Stimulated activated CD4-positive, alpha-beta T cell treated with anti-CD3 and anti-CD28 coated beads, Interleukin-12 subunit alpha, Interleukin-12 subunit beta, amount 100 ng/mL, for 4 hours (primary cell): ENCODE measurements at places on chromosomes 12 and 14.

- no peak for DNase-seq
Measured at GRCh38 chr12:95262808-95263207, 45.2 kb downstream of the VEZT start.

- no peak for DNase-seq
Measured at GRCh38 chr14:72553161-72553560, 340.7 kb downstream of the DPF3 start.

DNA sequence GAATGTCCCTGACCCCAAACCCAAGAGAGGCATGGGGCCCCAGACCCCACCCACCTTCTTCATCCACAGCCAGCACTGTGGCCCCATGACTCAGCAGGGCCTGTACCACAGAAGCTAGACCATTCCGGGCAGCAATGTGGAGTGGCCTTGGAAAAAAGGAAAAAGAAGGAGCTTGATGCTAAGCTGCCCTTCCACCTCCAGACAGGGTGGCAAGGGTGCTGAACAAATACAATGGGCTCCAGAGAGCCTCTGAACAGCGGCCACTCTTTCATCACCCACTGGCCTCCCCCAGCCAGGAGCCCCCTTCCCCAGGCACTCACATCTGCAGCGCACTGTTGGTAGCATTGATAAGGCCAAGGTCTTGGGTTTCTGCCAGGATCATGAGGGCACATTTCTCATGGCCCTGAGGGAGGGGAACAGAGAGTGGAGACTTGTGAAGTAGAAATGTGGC lies 13.9 kb downstream of the SLC39A5 start:
- DNase-seq = no peak

- peak; percentile 15 for DNase-seq
Measured at GRCh38 chr12:79690638-79691510, at the start of gene PAWR. Gene PAWR (minus strand): TSS chr12:79690964. CDS start chr12:79690244, 720 bp downstream.

GRCh38 chr14:100629696-100630095 lies 42.5 kb upstream of the BEGAIN start:
- DNase-seq = no peak

DNA sequence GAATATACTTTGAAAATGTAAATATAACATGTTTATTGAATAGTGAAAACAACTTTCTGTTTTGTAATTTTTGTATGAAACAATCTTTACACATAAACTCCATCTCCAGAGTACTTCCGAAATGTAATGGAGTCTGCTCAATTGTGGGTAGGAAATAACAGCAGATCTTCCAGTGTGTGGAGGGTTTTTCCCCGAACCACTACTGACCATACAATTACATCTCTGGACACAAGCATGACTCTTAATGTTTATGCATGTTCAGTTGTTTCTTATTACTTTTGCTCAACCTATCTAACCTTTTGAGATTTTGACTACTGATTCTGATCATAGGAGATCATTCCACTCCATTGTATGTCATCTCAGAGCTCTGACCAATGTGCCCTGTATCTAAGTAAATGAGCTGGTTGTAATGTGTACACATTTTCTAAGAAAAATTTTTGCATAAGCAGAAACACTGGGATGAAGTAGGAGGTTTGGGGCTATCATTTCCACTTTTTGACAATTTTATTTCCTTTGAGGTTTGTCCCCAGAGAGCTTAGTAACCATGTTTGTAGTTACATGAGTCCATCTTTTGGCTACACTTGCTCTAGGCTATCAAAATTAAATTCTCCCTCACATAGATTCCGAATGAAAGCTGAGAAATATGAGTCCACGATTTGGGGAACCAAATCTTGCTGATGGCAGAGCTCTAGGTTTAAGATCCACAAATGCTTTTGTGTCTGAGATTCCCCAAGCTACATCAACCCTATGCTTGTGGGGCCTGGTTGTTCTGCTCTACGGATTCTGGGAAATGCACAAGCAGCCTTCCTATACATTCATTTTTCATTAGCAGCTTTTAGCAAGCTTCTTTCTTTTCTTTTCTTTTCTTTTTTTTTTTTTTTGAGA lies 21.4 kb upstream of the CLEC4D start:
- DNase-seq = no peak

GRCh38 chr14:103043257-103044015 lies 13.9 kb downstream of the CDC42BPB start:
- DNase-seq = no peak

DNA sequence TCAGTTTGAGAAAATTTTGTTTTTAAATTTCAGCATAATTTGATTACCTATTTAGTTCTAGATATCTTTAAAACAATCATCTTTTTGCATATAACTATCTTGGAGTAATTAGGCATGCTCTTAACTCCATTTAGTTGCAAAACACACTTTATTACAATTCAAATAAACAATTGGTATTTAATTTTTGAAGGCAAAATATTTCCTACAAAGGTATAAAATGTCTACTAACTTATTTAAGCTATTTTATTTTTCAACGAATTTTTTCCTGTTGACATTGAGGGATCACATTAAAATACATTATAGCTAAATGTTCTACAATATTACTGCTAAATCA lies 8.3 kb downstream of the FOXA1 start:
- no peak for DNase-seq

GRCh38 chr14:71121711-71122110 lies 214.5 kb downstream of the PCNX1 start:
- no peak for DNase-seq

GRCh38 chr12:537772-538171 lies 78.0 kb downstream of the B4GALNT3 start:
- no peak for DNase-seq

GRCh38 chr12:31880340-31880739 lies 78.9 kb upstream of the RESF1 start:
- no peak for DNase-seq

DNA sequence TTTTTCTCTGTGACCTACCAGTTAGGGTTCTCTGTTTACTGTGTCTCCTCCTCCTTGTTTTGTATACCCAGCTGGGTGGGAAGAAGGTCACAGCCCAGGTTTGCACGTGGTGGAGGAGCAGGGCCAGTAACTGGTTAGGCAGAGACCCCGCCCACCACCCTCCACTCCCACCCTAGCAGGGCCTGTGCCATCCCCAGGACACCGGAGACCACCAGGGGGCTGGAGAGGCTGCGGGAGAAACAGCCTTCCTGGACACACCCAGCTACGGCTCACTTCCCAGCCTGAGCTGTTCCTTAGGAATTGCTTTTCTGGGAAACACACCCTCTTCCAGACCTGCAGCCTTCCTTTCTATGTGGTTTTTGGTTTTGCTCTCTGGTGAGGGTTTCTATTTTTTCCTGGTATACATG lies 21.1 kb downstream of the BDKRB2 start:
- no peak for DNase-seq

DNA sequence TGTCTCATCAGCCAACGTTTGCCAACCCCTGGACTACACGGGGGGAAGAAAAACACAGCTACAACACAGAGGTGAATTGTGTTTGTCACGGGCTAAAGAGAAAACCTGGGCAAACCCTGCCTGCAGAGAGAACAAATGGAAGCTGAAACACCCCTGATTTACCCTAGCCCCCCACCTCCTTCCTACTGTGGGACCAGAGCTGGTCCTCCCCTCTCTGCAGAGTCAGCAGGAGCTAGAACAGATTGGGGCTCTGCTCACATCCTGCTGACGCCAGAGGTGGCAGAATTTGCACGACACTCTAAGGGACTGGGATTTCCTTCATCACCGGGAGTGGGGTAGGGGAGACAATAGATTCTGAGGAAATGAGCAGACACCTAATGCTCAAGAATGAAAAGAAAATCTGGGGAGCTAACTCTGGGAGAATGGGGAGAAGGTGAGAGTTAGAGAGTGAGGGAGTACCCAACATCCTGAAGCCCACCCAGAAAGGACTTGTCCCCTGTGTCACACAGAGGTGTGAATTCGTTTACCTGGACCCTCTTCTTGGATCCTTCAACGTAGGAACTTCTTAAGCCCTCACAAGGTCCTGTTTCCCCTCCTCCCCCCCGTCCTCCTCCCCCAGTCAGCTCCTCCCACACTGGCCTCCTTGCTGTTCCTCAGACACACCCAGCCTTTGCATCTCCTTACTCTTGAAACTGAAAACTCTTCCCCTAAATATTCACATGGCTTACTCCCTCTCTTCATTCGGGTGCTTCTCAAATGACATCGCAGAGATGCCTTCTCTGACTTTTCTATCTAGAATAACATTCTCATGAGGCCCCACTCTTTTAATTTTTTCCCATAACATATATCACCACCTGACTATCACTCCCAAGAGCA lies 26.2 kb upstream of the CDKN3 start:
- DNase-seq = no peak

GRCh38 chr14:91509878-91510170 lies 286 bp downstream of the PPP4R3A start:
- DNase-seq = no peak

DNA sequence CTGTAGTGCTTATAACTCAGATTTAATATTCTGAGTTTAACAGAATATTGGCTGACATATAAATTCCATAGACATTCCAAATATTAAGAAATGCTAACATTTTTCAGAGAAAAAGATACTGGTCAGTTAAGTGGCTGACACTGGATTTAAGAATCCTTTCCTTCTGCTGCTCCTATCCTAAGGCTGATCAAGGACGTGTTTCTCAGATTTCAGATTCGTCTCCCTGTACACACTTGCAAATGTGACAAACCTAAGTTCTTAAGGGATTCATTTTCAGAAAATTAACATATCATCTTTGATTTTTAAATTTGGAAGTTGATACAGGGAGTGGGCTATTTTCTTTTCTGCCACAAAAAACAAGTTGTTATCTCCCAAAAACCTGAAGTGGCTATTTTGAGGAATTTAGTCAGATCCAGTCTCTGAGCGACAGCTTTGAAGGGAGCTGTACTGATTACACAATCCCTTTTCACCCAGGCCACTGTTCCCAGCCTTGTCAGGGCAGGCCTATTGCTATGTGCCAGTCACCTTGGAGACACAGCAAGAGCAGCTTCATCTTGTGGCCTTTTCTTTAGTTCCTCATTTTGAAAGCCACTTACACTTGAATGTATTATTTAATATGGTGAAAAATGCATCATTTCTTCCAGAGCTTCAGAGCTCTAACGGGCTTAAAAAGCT lies 370.6 kb downstream of the KCNH5 start:
- DNase-seq = no peak

DNA sequence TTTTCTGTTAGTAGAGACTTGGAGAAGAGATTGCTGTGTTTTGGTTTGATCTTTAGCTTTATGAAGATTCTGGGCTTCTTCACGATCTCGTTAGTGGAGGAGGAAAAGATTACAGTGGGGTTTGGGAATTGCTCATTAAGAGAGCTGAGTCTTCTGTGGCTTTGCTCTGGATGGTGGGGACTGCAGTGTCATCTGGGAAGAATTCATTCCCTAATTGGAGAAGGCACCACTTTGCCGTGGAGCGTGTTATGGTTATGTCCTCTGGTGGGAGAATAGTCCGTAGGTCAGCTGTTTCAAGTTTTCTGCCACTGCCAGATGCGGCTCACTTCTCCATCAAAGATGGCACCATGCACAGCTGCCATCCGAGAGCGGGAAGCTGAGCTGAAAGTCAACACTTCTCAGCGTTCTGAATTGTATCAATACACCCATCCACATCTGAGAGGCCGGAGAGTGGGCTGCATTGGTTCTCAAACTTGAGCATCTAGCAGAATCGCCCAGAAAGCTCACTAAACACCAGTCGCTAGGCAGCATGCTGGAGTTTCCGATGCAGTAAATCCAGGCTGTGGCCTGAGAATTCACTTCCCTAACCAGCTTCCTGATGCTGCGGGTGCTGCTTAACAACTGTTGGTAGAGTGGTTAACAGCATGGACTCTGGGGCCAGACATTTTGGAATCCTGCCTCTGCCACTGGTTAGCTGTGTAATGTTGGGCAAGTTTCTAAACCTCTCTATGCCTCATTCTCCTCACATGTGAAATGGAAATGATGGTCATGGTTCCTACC lies 117.8 kb downstream of the PLXNC1 start:
- DNase-seq = no peak

DNA sequence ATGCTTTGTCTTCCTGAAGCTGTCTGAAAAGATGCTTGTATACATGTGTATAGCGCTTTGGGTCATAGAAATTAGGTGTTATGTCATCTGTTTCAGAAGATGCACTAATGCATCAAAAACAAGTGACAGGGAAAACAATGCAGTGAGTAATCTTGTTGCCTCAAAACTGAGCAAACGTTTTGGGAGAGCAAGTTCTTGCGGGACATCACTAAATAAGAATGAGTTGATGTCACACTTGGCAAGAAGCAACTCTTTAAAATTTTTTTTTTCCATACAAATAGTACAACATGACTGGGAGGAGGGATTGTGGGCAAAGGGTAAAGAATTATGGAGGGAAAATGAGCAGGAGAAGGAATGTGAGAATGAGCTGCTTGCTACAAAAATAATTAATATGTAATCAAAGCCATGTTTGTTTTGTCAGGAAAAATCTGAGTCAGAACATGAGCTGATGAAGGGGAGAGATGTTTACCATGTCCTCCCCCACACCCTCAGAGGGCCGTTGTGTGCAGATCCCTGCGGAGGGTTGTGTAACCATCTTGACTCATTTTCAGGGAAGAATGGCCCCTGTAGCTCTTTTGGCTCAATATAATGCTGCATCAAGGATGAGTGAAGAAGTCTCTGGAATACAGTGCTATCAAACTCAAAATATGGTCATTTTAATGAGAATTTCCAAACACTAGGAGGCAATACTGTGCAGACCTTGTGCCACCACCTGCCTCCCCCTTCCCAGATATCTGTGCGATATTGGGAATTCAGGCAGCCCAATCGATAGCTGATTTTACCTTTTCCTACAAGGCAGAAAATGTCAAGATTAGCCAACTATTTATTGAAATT lies 41.4 kb downstream of the BORCS5 start:
- no peak for DNase-seq

GRCh38 chr12:76242813-76243550 lies 105.2 kb downstream of the BBS10 start:
- DNase-seq = no peak

GRCh38 chr12:104042580-104042979 lies 7.4 kb downstream of the GLT8D2 start:
- no peak for DNase-seq

DNA sequence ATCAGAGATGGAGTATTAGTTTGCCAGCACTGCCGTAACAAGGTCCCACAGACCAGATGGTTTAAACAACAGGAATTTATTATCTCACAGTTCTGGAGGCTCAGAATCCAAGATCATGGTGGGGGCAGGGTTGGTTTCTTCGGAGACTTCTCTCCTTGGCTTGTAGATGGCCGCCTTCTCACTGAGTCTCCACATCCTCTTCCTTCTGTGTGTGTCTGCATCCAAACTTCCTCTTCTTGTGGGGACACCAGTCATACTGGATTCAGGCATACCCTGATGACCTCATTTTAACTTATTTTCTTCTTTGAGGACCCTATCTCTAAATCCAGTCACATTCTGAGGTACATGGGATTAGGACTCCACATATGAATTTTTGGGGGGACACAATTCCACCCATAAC lies 455.5 kb downstream of the RGS6 start:
- no peak for DNase-seq

DNA sequence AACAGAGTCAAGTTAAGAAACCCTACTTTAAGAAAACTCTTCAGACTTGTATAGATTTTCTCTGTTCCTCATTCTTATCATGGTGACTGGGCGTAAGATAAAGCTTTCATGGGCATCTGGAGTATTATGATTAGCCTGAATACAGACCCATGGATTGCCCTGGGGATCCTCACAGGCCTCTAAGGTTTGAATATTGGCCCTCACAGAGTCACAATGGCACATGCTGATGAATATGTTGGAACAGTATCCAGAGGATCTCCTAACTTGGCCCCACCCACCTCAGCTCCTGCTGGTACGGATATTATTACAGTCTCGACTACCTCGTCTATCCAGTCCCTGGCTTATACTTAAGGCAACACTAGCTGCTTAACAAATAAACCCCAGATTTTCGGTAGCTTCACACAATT lies 8.1 kb downstream of the OSBPL8 start:
- DNase-seq = no peak
